ENCODE measurements at places on chromosomes 16 and 17.

- DNase-seq = no peak
Observed at GRCh38 chr17:10439816-10440215, 18.1 kb upstream of the MYH8 start.

DNA sequence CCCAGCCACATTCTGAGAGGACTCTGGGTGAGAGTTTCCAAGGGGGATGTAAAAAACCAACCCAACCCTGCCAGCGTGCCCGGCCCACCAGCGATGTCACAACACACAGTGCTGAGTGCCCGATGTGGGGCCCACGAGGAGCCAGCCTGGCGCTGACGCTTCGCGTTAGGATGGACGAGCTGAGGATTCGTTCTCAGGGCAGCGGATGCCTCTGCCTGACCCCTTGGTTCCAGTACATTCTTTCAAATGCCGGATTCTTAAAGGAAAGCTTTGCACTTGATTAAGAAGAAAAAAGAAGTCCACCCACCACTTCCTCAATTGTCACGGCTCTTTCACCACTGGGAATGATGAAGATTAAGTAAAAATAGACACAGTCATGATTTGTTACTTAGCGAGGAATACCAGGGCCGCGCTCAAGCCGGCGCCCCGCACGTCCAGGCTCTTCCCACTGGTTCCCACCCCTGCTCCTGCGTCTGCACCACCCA is 79.4 kb downstream of the IRF8 start:
- DNase-seq = no peak

DNA sequence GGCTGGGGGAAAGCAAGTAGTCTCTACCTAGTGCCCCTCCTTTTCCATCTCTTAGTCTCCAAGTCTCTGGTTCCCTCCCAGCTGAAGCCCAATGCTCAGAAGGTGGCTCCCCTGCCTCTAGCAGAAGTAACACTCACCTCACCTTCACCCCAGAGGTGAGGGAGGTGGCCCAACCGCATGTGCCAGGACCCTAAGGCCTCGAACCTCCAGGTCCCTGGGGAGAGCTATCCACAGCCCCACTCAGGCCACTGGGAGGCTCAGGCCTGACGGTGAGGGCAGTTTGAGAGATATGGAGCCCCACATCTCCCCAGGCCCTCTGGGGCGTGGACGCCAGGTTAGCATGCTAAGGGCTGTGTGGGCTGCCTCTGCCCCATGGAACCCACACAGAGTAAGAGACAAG is 5.8 kb downstream of the CBLN1 start:
- DNase-seq = no peak

- no peak for DNase-seq
Observed at GRCh38 chr17:58446086-58446485, 28.8 kb upstream of the RNF43 start.

GRCh38 chr16:73572135-73572828 is 524.4 kb upstream of the ZFHX3 start:
- no peak for DNase-seq

- DNase-seq = peak; percentile 16
Observed at GRCh38 chr16:53822936-53823529, 119.1 kb downstream of the FTO start.

- no peak for DNase-seq
Observed at GRCh38 chr17:10657148-10657547, at the start of gene MYH3. Gene MYH3, minus strand, starts transcription at chr17:10657309. Its CDS starts 2,245 bp downstream, at chr17:10655064.

DNA sequence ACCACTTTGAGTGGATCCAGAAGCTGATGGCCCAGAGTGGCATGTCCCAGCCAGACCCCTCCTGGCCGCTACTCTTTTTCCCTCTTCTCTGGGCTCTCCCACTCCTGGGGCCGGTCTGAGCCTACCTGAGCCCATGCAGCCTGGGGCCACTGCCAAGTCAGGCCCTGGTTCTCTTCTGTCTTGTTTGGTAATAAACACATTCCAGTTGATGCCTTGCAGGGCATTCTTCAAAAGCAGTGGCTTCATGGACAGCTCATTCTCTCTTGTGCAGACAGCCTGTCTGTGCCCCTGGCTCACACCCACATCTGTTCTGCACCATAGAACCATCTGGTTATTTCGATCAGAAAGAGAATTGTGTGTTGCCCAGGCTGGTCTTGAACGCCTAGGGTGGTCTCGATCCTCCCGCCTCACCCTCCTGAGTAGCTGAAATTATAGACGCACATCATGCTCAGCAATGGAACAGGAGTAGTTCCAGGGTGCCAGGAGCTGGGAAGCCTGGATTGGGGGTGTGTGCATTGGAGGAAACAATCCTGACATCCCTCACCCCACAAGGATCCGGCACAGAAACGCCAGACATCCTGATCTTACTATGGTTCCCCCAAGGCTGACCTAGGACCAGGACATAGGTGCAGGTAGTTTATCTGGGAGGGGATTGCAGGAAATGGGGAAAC is 4.6 kb downstream of the PRSS21 start:
- no peak for DNase-seq

- no peak for DNase-seq
Observed at GRCh38 chr17:6994666-6995256, 1.1 kb upstream of the ALOX12 start.

DNA sequence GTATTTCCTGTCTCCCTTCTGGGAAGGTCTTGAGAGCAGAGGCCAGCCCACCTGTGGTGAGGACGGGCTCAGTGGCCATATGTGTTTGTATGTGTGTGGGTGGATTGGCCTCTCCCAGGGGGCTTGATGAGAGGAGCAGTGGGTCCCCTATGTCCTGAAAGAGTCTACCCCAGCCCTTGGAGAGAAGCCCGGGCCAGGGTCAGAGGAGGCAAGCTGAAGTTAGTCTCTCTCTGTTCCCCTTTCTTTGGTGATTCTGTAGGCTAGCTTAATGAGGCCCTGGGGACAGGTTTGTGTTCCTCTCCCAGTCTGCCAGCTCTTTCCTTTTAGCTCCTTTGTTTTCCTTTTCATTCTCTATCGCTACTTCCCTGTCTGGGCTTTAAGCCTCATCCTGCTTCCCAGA is 23.8 kb upstream of the NFATC3 start:
- DNase-seq = no peak

DNA sequence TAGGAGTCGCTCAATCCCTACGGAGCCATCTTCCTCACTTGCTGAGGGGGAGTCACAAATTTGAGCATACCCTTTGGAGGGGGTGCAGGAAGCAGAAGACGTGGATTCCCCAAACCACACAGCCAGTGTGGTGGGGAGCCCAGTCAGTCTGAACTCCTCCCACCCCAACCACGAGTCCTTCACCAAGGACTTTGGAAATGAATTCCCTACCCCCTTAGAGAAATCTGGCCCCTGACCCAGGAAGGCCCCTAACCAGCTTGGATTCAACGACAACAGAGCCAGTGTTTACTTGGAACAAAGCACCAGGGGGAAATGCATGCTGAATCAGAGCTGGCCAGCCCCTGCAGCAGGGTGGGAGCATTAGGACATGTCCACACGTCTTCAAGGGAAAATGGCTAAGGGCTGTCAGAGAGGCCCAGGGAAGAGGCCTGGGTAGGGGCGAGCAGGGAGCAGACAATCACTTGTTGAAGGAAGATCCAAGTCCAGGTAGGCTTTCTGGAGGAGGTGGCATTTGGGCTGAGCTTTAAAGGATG is 5.5 kb upstream of the TMEM92 start:
- DNase-seq = no peak

- no peak for DNase-seq
Observed at GRCh38 chr17:73163043-73163442, 1.8 kb upstream of the SSTR2 start.

DNA sequence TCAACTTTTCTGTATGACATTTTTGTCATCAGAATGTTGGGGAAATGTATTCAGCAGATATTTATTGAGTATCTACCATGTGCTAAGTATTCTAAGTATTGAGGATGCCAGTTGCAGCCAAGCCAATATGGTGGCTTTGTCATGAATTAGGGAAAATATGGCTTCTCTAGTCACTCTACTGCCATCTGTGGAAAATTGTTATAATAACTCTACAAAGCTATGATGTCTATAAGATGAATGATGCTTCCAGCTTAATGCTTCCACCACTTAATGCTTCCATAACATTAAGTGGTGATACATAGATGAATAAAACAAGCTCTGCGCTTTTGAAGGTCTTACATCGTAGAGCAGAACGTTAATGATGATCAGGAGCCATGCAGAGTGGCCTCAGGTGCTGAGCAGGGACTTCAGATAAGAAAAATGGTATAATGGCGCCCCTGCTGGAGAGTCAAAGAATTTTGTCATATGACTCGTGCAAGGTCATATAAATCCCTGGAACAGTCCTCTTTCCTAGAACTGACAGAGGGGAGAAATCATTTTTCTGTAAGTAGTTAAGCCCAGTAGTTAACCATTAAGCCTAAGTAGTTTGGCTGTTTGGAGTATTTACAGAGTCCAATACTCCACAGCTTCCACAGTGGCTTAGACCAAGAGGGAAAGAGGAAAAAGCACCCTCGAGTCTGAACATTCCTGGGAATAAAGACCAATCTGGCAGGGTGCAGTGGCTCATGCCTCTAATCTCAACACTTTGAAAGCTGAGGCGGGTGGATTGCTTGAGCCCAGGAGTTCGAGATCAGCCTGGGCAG is 2.7 kb upstream of the TMIGD1 start:
- DNase-seq = peak; percentile 73

DNA sequence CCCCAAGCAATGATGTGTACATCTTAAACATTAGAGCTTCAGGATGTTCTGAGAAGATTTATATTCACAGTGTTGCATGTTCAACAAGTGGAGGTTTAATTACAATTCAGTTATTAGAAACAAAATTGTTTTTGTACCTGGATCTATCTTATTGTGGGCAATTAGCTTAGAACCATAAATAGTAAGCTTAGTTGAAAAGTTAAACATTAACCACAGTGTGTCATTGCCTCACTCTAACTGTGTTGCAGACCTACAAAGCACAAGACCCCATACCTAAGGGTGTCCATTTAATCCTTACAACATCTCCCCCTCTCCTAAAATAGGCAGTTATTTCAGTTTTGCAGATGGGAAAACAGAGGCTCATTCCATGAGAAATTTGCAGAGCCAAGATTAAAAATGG is 632.0 kb upstream of the SOX9 start:
- DNase-seq = no peak

DNA sequence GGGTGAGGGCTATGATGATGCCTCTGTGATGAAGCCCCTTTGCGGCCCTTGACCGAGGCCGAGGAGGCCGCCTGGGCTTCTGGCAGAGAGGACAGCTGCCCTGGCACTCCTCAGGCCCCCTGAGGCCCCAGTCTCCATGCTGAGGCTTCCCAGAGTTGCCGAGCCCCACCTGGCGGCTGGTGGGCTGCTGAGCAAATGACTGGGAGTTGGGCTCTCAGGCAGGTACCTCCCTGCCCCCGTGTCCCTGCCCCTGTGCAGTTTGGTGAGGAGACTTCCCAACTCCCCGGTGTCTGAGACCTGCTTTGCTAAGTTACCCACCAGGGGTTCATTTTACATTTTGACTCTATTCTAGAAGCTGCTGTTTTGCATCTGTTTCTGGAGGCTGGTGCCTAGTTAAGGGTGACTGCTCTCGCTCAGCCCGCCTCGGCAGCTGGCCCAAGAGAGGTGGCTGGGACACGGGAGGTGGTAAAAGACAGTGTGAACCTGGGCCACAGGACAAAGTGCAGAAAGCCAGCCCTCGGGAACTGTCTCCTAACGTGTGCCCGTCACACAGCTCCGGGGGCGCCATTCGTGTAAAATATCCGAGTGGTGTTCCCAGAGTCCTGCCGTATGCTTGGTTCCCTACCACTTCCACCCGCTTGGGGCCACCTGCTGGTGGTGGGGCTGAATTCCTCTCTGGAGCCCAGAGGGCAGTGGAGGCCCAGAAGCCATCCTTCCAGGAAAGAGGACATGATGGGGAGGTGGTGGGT is 134.5 kb downstream of the RAB11FIP4 start:
- DNase-seq = no peak

- no peak for DNase-seq
Observed at GRCh38 chr16:14111713-14112538, 40.8 kb downstream of the MRTFB start.

- DNase-seq = no peak
Observed at GRCh38 chr17:12507026-12507595, 158.6 kb upstream of the MYOCD start.

GRCh38 chr16:90046971-90047713 is 27.9 kb upstream of the DBNDD1 start:
- DNase-seq = no peak

DNA sequence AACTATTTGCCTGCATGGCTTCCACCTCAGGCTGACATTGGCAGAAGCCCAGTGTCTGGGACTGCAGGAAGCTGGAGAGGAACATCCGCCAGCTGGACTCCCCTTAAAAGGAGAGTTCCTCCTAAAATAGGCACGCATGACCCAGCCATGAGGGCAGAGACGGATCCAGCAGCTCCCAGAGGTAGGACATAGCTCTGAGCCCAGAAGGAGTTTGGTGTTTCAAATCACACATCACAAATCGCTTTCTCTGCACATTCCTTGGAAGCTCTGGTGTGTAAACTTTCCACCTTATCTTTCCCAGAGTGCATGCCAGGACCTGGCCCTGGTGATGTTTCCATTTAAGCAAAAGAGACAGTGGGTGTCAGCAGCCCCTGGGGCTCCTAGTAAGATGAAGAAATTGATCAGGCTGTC is 231.1 kb upstream of the CDH5 start:
- DNase-seq = no peak

- no peak for DNase-seq
Observed at GRCh38 chr16:68227850-68228553, 7.9 kb downstream of the ESRP2 start.

GRCh38 chr16:1779741-1780676 is 2.4 kb downstream of the SPSB3 start:
- no peak for DNase-seq

- DNase-seq = peak; percentile 41
Observed at GRCh38 chr17:62995377-62995885, 29.4 kb downstream of the TANC2 start.

- no peak for DNase-seq
Observed at GRCh38 chr17:66716236-66717026, 118.5 kb upstream of the CACNG5 start.

DNA sequence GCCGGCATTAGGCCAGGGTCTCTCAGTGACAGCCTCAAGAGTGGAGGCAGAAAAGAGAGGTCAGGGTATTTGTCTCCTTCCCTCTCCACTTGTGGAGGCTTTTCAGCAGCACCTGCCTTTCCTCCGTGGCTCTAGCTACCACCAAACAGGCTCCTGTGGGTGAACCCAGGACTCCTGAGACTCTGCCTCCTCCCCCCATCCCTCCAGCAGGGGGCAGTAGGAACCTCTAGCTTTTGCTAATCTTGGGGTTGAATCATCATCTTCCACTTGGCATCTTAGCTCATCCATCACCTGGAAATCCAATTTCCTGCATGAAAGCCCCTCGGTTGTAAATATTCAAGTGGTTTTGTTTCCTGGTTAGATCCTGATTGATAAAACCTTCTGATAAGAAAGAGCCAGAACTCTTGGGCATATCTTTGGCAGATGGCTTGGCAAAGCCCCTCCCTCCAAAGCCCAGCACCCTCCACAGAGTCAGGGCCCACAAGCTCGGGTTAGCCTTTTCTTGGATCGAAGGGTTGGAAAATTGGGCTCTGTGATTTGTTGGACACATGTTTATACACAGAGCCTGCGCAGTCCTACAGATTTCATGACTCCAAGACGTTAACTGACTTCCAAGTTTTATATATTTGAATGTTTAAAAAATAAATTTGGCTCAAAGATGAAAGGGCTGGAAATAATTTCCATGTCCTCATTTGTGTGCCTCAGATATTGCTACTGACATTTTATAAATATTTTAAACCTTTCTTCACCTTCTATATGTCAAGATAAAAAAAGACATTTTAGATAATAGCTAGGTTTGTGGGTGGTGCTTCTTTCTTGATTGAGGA is 322.1 kb downstream of the MAP2K4 start:
- peak; percentile 33 for DNase-seq
